ENCODE measurements at places on chromosomes 12 and 14.

DNA sequence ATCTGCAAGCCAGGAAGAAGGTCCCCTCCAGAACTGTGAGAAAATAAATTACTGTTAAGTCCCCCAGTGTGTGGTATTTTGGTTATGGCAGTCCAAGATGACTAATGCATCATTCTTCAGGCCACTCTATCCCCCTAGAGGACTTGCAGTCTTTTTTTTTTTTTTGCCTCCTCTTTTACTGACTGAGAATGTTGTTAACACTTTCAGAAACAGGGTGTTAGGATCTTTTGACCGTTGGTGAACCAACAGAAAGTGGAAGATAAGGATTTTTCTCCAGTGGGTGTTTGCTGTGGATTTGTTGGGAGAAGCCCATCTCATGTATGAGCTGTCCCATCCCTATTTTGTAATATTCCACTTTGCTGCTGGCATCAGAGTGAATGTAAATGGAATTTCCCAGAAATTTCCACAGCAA, 37.8 kb downstream of the MARK3 start:
- no peak for DNase-seq

DNA sequence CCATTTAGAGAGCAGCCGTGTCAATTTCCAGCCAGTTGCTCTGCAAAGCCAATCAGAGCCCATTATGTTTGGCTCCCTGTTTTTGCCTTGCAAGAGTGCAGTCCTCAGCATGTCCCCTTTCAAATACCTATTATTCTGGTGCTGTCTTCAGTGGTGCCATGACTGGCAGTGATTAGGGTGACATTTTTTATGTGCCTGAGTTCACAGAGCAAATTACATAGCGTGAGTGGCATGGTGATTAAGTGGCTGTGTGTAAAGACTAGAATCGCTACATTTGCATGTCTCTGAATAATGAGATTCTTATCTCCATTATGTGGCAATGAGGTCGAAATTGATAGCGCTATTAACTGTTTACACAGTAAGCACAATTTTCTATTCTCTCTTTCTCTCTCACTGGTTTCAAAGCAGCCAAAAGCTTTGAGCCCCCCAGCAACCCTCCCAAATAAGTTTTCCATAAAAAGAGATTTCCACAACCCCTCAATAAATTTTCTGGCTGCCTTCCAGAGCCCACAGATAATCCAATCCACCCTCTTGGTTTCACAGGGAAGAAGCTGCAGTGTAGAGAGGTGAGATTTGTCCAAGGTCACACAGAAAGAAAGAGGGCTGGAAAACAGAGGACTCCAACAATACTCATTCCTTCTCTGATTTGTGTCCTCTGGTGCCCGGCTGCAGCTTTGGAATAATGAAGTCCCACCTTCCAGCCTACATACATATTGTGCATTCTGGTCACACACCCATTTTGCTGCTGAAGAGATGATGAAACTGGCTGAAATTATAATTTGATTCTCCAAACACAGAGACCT, 58.8 kb upstream of the NUDT4 start:
- DNase-seq, result no peak

GRCh38 chr12:88308825-88309224, 166.7 kb downstream of the TMTC3 start:
- DNase-seq, result no peak

- DNase-seq, result peak; percentile 64
These were observed 14.4 kb downstream of the DDX54 start for GRCh38 chr12:113170926-113171325.

DNA sequence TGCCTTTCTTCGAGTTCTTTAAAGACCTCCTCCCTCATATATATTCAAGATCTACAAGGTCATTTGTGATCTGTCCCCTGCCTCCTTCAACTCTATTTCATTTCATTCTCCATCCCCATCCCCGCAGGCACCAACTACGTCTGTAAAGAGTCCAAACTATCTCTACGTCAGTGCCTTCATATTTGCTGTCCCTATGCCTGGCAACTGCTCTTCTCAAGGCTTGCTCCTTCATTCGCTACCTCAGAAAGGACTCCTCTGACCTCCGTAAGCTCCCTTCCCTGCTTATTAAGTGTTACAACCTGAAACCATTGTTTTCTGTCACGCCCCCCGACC, 650 bp downstream of the LLPH start:
- no peak for DNase-seq

DNA sequence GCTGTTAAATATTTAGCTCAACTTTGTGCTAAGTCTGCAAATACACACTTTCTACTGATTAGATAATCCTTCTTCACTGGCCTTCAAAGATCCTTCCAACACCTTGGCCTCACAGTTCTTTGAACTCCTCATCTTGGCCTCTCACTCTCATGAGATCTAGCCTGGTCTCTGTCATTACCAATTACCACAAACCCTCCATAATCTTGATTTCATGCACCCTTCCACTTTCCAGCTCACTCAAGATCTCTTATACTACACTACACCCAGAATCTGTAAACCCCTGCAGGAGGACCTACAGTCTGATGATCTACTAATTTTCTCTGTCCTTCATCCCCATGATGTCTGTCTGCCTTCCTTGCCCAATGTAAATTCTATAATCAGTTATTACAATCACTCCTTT, 71.1 kb downstream of the DUSP16 start:
- no peak for DNase-seq

- DNase-seq, result no peak
These were observed 6.8 kb downstream of the SIX1 start for GRCh38 chr14:60642270-60643140.

- no peak for DNase-seq
These were observed 30.3 kb downstream of the YEATS4 start for GRCh38 chr12:69389831-69390230.

DNA sequence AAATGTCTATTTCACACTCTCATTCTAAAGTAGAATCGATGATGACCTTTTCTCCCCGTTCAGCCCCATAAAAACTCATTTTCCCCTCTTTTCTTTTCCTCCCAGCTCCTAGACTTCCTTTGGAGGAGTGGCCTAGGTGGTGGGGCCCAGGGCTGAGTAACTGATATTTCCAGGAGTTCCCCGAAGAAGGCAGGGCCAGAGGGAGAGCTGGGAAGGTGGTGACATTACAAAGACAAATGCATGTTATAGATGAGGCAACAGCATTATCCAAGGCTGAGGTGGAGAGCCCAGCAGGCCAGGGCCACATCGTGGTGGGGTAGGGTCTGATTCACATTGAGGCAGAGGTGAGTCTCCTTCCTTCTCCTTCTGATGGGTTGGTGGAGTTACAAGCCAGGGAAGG, 22.2 kb upstream of the HDAC7 start:
- no peak for DNase-seq

DNA sequence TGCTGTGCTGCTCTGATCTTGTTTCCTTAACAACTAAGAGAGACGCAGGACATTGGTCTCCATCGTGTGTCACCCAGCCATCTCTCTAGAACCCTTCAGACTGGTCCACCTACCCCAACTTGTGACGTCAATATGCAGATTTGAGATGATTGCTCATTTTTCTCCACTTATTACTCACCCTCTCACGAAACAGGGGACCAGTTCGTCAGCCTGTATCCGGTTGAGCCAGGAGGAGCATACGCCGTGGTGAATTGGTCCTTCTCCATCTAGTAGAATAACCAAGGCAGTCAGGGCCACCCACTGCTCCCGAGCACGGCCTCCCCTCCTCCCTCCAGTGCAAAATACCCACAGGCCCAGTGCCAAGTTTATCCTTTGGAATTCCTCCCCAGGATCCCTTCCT, 36.2 kb upstream of the FBXO21 start:
- DNase-seq, result no peak

GRCh38 chr14:53783256-53783655, 173.4 kb downstream of the BMP4 start:
- no peak for DNase-seq

- DNase-seq, result no peak
These were observed 465.9 kb upstream of the TBX3 start for GRCh38 chr12:115149685-115150378.

- no peak for DNase-seq
These were observed 24.4 kb upstream of the TC2N start for GRCh38 chr14:91891721-91892220.

GRCh38 chr14:63759456-63759855, 31.6 kb upstream of the SGPP1 start:
- peak; percentile 13 for DNase-seq

DNA sequence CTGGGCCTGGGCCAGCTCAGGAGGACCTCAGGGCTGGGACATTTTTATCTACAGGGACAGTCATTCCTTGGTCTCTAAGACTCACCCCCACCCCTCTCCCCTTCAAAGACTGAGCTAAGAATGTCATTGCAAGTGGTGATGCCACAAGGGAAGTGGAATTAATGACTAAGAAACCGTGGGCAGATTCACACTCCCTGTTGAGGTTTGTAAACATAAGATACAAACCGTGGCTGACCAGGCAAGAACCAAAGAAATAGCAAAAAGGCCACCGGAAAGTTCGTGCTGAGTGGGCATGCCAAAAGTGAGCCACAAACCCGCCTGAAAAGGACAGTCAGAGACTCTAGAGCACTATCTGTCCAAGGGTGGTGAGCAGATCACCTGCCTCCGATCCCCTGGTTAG, 25.7 kb downstream of the NUAK1 start:
- no peak for DNase-seq

- DNase-seq, result no peak
These were observed 9.5 kb upstream of the RAB35 start for GRCh38 chr12:120125792-120126634.

GRCh38 chr12:89040146-89040964, 311.9 kb downstream of the DUSP6 start:
- no peak for DNase-seq

DNA sequence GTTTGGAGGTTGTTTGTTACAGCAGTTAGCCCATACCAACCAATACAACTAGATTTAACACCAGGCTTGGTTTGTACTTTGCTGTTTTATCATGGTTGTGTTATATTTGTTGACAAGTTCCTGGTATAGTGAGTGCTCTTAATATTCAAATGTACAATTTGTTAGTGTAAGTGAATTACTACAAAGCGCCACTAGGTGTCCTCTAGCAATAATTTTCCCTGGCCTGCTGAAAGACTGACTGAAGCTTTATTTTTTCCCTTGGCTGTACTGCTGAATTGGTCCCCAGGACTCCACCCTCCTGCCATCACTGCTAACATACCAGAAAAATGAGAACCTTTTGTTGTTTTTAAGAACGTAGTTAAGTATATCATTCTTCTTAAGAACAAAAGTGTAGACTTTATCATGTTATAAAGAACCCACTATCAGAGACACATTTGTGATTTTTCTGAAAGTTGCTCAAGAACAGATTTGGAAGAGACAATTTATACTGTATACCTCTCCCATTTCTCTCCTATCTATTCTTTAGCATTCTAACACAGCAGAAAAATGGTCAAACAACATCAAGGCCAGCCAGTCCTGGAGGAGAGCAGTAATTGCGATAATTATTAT, 75.3 kb upstream of the FAR2 start:
- peak; percentile 64 for DNase-seq

DNA sequence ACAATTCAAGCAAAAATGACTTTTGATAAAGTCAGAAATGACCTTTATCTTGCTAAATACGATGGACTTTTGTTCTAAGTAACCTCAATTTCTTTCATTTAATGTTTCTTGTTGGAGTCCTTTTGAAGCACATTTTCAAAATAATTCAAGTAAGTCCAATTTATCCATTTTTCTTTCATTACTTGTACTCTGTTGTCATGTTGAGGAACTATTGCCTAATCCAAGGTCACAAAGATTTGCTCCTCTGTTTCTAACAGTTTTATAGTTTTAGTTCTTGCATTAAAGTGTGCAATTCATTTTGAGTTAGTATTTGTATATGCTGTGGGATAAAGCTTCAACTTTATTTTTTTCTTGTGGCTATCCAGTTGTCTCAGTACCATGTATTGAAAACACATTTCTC, 66.7 kb downstream of the CCER1 start:
- no peak for DNase-seq

DNA sequence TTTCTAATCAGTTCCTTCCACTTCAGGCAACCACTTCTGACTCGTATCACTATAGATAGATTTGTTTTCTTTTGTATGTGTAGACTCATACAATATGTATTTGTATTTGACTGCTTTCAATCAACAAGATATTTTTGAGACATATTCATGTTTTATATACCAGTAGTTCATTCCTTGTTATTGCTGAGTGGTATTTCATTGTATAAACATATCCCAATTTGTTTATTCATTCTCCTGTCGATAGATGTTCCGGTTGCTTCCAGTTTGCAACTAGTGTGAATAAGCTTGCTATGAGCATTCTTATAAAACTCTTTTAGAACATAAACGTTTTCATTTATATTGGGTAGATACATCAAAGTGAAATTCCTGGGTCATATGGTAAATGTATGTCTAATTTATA, 119.2 kb downstream of the FIGNL2 start:
- DNase-seq, result no peak

DNA sequence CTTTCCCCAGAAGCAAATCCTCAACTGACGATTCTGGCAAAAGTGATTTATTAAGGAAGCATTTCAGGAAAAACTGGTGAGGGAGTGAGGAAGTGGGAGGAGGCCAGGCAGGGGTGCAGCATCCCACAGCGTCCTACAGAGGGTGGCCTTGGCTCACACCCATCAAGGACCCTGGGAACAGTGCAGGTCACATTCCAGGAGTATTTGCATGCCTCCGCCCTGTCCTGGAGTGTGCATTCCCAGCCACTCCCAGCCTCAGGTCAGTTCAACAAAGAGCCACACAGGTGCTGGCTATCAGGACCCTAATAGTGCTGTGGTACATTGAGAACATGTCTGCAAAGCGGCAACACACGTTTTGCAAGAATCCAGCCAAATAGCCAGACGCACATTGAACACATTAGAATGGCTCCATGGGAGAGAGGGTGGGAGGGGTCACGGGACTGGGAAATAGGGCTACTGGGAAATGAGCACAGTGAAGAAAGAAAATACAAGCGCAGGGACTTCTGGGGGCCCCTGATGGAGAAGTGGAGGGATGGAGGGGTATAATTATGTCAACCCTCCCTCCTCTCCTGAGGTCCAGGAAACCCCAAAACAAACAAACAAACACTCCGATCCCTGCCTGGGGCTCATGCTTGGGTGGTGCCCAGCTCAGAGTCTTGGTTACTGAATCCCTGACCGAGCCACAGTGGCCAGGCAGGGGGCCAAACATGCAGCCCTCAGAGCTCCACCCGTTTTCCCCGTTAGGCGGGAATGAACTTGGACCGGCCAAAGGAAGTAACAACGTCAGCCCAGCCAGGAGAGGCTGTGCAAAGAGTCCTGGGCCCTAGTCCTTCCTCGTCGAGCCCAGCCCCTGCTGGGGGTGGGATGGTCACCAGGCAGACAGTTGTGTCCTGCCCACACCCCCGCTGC, 36.5 kb downstream of the CMKLR1 start:
- DNase-seq, result no peak

DNA sequence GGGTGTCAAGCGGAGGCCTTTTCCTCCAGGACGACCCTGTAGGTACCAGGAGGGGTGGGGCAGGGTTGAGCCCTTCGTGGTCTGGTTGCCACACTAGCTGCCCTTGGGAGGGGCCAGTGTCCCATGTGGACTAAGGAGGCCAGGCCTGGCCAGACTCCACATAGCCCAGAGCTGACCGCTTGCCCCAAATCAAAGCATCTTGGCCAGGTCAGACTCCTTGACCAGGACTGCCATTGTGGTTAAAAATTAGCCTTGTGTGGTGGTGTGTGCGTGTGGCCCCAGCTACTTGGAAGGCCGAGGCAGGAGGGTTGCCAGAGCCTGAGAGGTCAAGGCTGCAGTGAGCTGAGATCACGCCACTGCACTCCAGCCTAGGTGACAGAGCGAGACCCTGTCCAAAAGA, 24.8 kb downstream of the ALDH2 start:
- DNase-seq, result no peak

GRCh38 chr12:1518591-1519516, 75.5 kb downstream of the FBXL14 start:
- DNase-seq, result no peak

- no peak for DNase-seq
These were observed 36.6 kb downstream of the SUPT16H start for GRCh38 chr14:21347201-21347600.

Measured in NAMALWA (cell line).